Left forelimb (tissue), 1 donor: ENCODE measurements at places on chromosomes 4 and X.

GRCh38 chr4:8041172-8041571 lies 101.5 kb upstream of the AFAP1 start:
- no peak for DNase-seq

DNA sequence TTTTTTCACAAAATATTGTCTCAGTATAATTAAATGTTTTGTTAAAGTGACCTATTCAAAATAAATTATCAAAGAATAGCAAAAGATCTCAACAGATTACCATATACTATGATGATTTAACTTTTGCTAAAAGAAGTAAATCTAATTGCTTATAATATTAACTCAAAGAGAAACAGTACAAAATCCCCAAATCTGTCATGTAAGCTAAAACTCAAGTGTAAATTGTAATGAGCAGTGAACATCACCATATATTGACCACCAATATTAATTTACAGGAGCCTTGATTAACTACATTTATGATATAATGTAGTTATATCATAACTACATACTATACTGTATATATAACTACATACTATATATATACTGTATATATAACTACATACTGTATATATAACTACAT lies 174.4 kb downstream of the SLC39A8 start:
- DNase-seq, result no peak

DNA sequence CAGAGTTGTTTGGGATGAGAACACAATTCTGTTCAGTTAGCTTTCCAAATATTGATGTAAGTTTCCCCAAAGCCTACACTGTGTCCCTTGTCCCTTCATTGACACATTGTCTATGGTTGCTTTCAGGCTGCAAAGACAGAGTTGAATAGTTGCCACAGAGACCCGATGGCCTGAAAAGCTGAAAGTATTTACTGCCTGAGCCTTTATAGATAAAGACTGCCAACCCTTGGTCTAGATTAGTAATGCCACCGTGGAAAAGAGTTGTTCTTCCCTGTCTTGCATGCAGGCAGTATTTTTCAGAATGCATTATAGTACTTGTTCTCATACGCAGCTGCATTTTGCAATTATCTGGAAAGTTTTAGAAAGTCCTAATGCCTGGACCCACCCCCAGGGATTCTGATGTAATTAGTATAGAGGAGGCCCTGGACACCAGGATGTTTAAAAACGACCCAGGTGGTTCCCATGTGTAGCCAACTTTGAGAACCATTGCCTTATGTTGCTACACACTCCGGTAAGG lies 180.8 kb downstream of the FRMPD4 start:
- no peak for DNase-seq

DNA sequence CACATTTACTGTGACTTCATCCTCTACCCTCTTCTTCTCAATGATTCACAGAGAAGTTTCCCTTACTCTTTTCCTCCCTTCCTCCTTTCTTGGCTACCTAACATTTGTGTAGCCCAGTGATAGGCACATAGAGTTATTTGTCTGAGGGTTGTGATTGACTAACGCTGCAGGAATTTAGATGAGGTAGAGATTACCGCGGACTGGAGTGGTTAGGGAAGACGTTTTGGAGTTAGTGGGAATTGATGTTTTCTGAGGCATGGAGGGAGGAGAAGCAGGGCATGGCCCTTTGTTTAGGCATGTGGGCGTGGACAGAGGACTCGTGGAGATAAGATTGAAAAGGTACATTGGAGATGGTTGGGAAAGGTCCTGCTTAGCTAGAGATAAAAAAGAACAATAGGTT lies 246.7 kb downstream of the GPAT3 start:
- DNase-seq, result no peak

DNA sequence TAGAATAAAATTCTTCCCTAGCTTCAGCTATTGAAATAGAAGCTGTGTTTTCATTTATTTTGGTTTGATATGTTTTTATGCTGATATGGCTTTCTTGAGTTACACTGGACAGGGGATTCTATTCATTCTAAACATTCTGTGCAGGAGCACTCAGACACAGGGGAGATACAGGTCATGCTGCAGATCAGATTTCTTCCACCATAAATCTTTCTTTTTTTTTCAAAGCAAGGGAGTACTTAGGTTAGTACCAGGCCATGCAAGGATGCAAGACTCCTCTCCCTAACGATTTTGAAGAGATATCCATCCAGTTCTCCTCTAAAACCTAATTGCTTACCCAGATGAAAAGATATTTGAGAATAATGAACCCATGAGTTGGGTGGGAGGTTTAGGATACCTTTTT lies 21.4 kb downstream of the ETDC start:
- no peak for DNase-seq

DNA sequence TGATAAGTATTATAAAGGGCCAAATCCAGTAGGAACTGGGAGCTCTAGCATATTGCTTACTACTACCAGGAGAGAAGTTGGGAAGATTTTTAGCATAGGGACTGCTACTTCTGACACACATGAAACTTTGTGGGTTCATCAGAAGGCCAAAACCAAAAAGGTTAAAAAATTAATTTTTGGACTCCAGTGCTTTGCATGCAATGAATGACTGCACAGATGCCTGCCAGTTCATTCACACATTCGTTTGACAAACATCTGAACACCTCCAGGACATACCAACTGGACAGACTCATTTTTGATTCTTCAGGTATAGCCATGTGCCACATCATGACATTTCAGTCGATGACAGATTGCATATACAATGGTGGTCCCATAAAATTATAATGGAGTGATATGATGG lies 79.8 kb downstream of the MID1IP1 start:
- DNase-seq, result no peak
